NAMALWA (cell line): ENCODE measurements at places on chromosomes 7 and 10.

DNA sequence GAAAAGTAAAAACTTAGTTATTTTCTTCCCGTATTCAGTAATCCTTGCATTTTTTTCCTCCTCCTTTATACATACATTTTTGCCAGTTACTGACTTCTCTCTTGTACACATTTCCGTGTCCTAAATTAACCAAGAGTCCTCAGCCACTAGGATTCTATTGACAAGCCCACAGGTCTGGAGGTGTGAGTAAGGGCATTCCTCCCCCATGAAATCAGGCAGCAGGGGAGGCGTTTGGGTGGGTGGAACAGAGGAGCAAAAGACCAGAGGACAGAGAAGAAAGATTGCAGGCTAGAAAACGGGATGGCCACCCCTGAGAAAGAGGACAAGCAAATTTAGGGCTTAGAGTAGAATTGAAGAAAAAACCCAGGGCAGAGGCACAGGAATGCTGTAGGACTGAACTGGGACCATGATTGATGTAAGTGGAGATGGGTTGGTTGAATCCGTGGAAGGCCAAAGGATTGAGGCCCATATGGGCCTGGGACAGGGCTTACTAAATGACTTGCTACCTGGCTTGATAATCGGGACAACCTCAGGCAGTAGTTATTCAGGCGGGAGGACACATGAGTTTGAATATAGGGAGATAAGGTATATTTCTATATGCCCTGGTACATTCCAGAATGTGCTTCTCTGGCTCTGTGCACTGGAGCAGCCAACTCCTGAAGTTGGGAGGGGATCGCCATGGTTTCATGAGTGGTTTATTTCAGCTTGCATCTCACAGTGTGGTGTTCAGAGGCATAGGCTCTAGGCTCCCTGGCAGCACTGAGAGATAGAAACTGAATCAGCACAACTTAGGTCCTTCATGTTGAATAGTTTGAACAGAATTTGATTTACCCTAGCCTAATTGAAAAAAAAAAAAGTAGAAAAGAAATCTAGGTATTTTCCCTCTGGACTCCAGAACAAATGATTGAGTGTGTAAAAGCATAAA lies 28.0 kb downstream of the IKZF1 start:
- DNase-seq = peak; percentile 48

GRCh38 chr10:45580371-45581215 lies 92.0 kb downstream of the ZFAND4 start:
- DNase-seq = peak; percentile 60

GRCh38 chr10:23693501-23693901 lies 254.6 kb downstream of the OTUD1 start:
- no peak for DNase-seq

DNA sequence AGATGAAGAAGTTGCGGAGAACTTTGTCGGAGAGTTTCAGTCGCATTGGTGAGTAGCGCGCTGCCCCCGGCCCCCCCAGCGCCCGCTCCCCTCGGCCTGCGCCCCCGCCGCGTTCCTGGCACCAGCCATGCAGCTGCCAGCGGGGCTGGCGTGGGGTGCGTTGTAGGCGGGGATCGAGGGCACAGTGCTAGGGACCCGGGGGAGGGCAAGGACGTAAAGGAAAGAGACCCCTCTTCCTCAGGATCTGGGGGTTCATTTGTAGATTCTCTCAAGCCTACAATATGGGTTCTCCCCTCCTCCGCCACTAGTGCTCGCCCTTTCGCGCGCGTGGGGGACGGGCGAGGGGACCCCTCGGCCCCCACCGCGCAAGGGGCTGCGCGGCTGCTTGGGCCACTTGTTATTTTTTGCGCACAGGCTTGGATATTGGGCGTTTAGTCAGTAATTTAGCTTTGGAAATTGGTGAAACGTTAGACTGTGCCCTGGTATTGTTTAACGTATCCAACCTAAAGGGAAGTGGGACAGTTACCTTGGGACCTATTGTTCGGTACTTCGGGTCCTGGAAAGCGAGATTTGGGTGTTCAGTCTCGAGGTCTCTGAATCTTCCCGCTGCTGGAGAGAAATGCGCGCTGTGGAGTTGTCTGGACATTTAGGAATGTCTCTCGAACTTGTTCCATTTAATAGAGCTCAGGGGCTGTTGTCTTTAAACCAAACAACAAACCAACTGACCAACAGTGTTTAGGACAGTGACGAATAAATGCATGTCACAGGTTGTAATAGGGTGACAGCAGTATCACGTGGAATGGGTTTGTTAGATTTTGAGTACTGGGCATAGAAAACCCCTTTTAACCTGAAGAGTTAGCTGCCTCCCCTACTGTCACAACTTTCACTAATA lies 796 bp downstream of the CDK14 start:
- peak; percentile 70 for DNase-seq

DNA sequence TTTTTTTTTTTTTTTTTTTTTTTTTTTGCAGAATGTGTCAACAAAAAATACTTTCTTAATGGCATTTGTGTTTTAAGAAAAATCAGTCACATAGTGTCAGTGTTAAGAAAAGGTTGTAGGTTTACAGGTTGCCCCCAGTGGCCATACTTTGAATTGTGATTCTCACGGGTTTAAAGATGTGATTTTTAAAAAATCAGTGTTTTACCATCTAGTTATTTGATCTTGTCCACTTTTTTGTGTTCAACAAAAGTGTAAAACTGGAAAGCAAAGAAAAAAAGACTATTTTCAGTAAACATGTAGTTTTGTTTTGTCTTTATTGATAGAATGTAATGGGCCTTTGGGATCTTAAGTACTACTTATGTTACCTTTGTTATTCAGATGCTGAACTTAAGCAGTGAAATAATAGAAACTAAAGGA lies 25.7 kb downstream of the SUV39H2 start:
- DNase-seq = peak; percentile 76

DNA sequence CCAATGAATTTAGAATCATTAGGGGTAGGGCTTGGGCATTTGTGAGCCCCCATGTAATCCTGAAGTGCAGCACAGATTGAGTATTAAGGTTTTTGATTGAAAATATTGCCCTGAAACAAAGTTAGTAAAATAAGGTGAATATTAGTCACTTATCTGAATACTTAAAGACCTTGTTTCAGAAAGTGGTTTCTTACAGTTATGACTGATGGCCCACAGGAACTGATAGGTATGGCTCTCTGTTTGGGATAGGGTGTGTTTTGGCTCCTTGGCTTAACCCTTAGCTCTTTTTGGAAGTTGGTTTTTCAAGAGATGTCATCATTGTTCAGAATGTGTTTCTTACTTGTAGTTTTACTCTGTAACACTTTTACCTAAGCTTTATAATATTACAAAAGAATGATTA lies 34.8 kb downstream of the MDFIC start:
- DNase-seq = no peak

DNA sequence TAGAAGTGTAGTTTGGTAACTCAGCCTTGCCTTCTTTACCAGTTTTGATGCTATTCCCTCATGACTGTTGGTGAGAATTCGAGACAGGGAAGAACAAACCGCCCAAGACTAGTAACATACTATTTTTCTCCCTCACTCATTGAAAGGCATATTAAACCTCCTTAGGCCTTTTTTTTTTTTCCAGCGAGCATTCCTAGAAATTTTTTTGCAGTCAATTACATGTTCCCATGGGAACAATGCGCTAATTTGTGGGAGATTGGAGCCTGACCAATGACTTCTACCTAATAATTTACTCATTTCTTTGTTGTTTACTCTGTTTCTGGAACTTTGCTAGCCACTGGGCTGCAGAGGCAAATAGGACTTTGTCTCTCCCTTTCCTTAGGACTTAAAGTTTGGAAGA lies 6.0 kb downstream of the VPS50 start:
- no peak for DNase-seq

- no peak for DNase-seq
These were observed 24.8 kb upstream of the INPP5A start for GRCh38 chr10:132512693-132513345.

- DNase-seq = no peak
These were observed 2.4 kb downstream of the ADRB1 start for GRCh38 chr10:114046087-114046458.

DNA sequence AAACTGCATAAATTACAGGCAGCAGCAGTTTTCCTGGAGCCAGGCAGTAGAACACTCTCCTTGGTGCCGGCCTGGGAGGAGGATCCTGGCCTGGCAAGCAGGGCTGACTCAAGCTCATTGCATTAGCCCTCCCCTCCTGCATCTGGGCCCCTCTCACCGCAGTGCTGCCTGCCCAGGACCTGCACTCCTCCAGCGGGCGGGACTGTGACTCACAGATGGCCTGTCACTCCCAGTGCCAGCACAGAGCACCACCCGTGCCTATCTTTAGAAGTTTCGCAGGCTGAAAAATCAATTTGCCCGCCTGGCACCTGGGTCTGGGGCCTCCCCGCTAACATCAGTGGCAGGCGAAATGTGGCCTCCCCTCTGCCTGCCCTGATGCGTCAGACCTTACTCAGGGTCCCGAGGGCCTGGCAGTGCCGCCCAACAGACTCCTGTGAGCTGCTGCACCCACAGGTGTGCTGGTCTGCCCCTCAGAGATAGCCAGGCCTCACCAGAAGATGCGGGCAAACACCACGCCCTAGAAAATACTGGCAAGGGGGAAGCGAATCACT lies 123.8 kb downstream of the KCNMA1 start:
- DNase-seq = no peak

GRCh38 chr7:12199363-12199762 lies 11.7 kb upstream of the TMEM106B start:
- DNase-seq = no peak

DNA sequence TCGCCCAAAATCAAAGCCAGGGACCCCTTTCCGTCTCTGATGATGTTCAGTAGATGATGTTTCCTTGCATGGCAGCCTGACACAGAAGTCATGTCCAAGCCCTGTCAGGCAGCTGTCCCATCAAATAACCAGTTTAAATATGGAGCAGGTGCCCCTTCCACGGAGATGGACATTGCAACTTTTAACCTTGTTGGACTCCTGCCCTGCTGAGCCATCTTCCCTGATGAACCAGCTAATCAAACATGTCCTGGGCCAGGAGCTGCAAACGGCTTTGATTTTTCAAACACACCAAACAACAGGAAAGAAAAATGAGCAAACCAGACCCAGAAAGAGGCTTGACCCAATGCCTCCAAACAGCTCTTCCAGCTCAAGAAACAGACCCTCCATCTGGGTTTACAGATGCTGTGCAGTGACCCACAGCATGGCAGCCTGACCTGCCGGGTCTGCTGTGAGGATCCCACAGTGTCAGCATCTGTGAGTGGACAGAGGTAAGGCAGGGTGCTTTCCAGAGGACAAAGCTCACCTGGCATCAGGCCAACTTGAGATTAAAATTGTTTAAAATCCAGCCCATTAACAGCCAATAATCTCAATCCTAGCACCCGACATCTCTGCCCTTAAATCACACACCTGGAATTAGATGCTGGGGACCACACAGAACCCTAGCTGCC lies 372.6 kb downstream of the GRID1 start:
- DNase-seq = no peak

DNA sequence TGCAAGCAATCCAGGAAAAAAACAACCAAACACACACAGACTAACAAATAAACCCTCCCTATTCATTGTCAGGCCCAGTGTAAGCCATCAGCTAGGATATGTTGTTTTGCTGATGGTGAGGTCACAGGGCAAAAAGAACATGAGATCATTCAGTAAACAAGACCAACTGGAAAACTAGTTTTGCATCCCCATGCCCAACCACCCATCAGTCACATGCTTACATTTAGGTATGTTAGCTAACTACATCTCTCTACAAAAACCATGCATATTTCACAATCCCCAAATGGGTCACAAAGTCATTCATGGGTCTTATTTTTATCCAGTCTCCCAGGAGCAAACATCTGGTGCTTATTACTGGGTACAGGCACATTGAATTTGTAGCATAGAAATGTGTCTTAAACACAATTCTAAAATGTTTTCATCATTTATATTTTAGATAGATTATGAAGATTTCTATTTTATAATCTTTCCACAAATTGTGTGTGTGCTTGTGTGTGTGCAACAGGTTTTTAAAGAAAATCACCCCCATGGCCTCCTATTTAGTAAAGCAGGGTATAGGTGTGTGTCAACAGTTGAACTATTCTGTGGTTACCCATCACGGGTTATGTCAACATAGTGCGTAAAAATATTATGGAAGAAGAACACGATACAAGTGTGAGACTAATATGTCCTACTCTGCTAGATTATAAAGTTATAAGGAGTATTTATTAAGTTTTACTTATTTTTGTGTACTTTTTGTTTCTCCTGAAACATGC lies 103.8 kb upstream of the AKR1E2 start:
- DNase-seq = peak; percentile 5

DNA sequence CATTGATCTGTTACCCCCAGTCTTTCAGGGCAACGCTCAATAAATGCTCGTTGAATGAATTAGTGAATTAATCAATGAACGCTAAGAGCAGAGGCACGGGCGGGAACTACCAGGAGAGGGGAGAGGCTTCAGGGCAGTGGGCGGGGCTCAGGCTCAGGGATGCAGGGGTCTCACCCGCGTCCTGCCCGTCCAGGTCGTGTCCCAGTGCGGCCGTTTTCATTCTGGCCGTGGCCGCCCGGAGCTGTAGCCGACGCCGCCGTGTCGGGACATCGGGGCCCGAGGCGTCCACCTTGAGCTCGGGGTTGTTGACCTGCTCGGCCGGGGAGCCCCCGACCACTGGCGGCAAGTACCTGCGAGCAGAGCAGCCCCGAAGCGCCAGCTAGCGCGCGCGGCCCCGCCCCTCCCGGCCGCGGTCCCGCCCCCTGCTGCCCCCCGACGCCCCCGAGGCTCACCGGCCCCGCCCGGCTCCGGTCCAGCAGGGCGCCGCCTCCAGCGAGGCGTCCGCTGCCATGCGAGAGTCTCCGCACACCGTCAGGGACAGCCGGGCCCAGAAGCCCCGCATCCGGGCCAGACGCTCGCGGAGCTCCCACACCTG lies 2.8 kb upstream of the GAL3ST4 start:
- no peak for DNase-seq

GRCh38 chr7:148665221-148665620 lies 33.5 kb upstream of the CUL1 start:
- DNase-seq = no peak

DNA sequence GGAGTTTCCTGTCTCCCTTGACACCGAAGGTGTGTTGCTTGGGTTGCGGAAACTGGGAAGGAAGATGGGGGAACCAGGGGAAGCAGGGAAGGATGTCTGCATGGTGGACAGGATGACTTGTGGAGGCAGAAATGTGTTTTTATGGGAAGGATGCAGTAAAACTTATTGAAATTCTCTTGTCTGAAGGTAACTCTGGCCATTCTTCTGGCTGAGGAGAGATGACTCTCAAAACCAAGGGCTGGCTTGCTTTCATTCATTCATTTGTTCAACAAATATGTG lies 1.5 kb downstream of the UBTD1 start:
- DNase-seq = no peak

DNA sequence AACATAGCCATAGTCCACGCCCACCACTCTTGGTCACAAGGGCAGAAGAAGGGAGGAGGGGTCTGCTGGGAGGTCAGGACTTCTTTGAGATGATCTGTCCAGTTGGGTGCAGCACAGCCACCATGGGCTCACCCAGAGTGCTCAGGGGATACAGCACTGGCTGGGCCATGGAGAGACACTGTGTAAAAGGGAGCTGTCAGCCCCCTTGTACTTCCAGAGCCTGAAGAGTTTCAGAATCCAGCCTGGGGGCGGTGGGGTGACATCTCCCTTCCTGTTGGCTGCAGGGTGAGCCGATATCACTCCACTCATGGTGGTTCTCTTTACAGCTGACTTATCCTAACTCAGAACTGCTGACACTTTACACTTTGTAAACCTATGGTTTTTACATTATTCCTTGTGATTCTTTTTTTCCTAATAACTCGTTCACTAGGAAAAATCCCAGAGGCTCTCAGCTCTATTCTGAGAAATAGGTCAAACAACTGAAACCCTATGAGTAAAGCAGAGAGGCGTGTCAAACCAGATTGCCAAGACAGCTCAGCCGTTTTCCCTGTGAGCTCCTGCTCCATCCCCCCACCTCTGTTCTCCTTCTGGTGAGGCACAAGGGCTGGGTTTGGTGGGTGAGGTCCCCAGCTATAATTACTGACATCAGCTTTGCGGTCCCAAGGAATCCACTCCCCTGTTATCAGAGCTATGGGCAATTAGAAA lies 3.2 kb upstream of the MRPS24 start:
- no peak for DNase-seq
